ENCODE measurements at places on chromosomes 3 and 15.

DNA sequence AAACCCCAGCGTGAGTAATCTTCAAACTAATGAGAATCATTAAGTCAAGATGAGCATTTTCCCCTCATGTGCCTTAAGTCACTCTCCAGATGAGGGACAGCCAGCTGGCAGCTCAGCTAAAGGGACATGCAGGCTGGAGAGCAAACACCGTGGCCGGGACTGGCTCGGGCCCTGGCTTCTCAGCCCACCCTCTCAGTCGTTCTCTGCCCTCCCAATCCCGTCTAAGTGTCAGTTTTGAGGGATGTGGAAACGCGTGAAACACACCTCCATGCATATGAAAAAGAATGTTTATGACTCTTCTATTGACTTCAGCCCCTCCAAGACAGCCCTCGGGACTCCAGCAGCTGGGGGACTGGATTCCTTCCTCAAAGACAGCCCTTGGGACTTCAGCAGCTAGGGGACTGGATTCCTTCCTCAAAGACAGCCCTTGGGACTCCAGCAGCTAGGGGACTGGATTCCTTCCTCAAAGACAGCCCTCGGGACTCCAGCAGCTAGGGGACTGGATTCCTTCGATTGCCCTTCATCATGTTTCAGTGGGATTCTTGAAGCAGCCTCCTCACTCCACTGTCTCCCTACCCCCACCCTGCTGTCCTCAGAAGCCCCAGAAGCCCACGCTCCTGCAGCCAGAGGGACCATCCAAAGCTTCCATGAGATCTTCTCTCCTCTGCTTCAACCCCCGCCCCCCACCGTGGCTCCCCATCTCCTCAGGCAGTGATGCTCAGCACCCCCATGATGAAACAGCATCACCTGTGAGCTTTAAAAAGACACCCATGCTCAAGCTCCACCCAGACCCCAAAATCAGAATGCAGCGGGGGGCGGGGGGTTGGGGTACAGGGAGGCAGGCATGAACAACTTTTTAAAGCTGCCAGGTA, 228.9 kb downstream of the XXYLT1 start:
- no peak for DNase-seq

- peak; percentile 39 for DNase-seq
Observed at GRCh38 chr15:71743861-71744382, 66.4 kb upstream of the NR2E3 start.

DNA sequence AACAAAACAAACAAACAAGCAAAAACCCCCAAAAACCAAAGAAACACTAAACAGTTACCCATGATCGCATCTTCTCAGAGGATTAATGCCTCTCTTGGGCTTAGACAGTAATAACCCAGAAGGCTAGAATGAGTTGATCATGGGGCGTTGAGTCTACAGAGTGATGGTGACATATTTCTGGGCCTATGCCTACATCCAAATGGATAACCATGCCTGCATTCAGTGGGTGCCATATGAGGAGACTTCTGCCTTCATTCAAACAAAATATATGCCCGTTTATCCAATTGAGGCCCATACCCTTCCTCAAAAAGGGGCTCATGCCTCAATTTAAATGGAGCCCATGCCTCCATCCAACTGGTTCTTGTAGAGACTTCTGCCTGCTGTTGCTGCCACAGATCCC, 284.0 kb downstream of the EPHB1 start:
- no peak for DNase-seq

GRCh38 chr3:172154768-172155664, 115.6 kb downstream of the FNDC3B start:
- no peak for DNase-seq

DNA sequence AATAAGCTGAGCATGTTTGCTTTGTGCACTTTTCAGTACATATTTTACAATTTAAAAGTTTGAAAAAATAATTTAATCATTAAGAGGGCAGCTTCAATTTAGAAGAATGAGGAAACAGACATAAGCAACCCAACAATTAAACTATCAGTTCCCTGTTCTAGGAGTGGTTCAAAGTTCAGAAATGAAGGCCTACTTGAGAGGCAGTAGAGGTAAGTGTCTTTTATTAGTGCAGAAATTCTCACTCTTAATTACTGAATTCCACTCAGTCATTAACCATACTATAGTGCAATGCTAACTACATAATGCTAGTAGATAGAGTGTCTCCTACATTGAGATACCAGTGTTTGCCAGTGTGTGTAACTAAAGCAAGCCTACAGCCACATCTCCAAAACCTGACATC, 73.1 kb downstream of the TNIK start:
- DNase-seq, result no peak

All from cerebellum (tissue), 4 donors.